ENCODE measurements at places on chromosomes 12 and 14.
A peak's percentile ranks its signal among the peaks of the same experiment; 100 is the strongest.

DNA sequence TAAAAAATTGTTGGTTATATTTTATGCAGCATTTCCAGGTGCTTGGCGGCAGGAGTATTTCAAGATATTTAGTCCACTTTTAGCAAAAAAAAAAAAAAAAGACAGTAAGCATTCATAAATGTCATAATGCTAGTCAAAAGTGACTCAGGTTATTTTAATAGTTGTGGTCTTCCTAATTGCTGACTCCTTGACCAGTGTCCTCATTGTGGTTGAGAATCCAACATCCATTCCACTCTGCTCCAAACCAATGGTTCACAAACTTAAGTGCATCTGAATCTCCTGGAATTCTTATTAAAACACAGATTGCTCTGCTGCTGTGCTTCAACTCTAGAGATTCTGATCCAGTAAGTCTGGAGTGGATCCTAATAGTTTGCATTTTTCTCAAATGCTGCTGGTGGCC is 71.4 kb downstream of the AKAP6 start:
- no peak for DNase-seq

- DNase-seq = no peak
Observed at GRCh38 chr14:91520138-91520537, 10.0 kb upstream of the PPP4R3A start.

DNA sequence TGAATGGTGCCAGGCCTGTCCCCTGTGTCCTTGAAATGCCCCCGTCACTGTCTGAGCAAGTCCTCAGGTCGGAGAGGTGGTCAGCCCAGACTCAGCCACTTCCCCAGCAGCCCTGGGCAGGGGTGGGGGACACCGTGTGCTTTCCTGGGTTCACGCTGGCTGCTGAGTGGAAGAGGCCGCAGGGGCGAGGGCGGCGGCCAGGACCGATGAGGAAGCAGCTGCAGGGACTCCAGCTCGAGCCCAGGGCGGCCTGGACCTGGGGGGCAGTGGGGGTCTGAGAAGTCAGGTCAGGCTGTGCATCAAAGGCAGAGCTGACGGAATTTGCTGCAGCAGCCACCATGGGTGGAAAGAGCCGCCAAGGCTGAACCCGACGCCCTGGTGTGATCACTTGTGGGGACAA is 28.4 kb downstream of the NOC4L start:
- DNase-seq = no peak

- peak; percentile 46 for DNase-seq
Observed at GRCh38 chr12:4274396-4275015, 944 bp downstream of the CCND2 start.

- DNase-seq = no peak
Observed at GRCh38 chr12:13573698-13574321, 377.3 kb downstream of the EMP1 start.

GRCh38 chr14:69848903-69849391 is 30.3 kb upstream of the SMOC1 start:
- DNase-seq = no peak

- peak; percentile 35 for DNase-seq
Observed at GRCh38 chr12:111369496-111370220, 763 bp upstream of the PHETA1 start.

- DNase-seq = peak; percentile 70
Observed at GRCh38 chr12:56205445-56205844, 16.2 kb upstream of the SMARCC2 start.

DNA sequence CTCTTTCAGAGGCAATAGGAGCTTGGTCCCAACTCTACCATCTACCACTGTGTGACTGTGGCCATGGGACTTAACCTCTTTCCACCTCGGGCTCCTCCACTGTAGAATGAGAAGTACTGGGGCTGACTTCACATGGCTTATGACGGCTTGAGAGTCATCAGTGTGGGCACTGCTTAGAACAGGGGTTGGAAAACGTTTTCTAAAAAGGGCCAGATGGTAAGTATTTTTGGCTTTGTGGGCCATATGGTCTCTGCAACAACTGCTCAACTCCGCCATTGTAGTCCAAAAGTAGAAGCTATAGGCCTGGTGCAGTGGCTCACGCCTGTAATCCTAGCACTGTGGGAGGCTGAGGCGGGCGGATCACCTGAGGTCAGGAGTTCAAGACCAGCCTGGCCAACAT is 69.2 kb upstream of the LTA4H start:
- no peak for DNase-seq

DNA sequence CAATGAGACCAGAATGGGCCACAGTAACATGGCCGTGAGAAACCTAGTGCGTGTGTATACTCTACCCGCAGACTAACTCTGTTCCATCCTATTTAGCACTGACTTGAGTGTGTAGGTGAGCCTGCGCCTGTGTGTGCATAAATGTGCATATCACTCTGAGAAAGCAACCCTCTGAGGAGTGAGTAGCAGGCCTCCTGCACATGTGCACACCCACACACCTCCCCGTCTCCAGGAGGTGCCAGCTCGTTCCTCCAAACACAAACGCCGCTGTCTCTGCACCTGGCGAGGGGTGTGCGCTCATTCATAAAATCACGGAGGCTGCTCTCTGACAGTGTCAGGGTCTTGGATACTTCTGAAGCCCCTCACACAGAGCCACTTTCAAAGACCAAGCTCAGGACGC is 138.9 kb downstream of the GCH1 start:
- DNase-seq = no peak

- no peak for DNase-seq
Observed at GRCh38 chr14:49549881-49550280, 36.3 kb downstream of the RPS29 start.

DNA sequence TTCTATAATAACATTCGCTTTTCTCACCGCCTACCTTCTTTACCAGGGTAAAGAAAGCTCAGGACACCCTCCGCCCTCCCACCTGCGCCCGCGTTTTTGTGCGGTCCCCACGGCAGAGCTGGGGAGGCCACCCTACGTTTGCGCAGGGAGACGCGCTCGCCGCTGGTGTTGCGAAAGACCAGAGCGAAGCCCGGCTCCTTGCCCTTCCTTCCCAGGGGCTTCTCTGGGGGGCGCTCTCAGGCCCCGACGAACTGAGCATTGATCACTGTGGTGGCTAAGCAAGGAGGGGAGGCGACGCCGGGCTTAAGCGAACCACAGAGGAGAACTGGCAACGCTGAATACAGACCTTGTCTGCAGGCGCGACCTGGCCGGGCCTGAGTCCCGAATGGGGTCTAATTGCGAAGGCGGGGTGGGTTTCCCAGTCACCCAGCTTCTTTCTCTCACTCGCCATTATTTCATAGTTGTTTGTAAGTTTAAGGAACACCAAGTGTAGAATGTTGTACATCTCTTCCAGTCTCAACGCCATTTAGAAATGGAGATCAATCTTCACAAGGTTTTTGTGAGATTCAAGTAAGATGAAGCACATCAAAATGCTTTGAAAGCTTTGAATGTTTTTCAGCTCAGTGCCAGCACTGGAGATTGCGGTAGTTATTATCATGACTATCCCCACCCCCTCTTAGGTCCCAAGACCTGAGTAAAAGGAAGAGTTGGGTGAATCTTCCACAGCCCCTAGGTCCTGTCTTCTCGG is 1.7 kb upstream of the NKX2-1 start:
- DNase-seq = no peak

DNA sequence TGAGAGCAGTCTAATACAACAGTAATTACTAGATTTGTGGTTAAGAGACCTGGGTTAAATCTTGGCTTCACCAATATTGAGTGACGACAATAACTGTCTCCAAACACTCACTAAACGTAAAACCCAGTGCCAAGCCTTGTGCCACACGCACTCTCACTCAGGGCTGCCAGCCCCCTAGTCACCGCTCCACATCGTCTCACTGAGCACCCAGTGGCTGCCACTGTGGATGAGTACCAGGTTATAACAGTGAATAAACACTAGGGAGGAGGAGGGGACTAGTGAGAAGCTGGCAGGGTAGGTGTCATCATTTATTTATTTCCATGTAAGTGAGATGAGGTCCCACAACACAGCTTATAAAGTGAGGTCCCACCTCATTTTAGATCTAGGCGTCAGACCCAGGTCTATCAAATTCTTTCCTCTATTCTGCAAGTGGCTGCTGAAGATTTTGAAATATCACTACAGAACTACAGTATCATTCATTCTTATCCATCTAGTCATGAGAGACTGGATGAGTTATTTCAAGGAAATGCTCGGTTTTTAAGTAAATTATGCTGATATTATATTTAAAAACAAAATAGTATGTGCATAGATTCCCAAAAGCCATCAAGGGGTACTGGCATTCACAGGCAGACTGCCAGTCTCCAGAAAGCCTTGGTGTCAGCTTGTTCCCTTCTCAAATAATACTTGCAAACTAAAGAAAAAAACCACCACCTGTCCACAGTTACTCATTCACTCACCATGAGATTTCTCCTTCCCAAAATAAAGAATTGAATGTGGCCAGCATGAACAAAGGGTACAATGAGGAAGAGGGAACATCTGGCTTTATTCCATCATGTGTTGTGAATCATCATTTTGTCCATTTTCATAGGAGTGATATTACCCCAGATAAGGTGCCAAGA is 84.0 kb downstream of the PTPN21 start:
- DNase-seq = no peak

DNA sequence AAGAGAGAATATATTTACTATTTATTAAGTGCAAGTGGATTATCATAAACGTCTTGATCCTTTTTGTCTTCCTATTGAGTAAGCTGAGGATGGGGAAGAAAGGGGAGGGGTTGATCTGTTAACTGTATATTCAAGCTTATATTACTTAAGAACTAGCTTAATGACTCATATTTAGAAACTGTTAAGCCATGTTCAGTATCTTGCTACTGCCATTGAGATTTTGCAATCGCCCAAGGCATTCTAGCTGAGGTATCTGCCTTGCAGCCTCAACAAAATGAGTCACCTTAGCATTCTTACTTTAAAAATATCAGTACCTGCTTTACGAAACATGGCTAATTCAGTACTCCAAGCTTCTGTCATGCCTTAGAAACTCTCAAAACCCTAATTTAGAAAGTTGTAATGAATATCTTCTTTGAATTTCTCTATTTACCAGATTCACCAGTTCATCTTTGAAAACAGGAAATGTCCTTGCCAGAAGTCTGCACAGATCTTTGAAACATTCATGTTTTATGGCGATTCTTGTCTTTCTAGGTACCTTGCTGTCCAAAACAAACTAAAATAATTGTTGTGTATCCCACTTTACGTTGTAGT is 76.1 kb downstream of the ALG10B start:
- DNase-seq = peak; percentile 52
